ENCODE measurements at places on chromosomes 3 and 15.

GRCh38 chr3:43214616-43215015 lies 71.7 kb upstream of the SNRK start:
- DNase-seq = no peak

GRCh38 chr3:41508063-41508696 lies 308.9 kb downstream of the CTNNB1 start:
- DNase-seq = no peak

DNA sequence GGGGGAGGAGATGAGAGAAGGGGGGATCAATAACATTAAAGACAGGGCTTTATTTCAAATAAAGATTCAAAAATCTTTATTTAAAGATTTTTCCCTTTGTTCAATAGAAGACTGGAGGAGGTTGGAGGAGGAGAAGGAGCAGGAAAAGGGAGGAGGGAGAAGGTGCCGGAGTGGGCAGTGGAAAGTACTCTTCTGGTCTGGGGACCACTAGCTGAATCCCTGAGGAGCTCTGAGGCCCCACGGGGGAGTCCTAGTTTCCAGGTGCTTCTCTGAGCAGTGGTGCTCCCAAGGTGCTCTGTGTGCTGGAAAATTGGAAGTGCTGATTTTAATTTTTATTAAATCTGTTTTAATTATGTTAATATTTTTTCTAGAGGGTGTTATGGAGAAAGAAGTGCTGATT lies 19.4 kb upstream of the SEMA4B start:
- no peak for DNase-seq

DNA sequence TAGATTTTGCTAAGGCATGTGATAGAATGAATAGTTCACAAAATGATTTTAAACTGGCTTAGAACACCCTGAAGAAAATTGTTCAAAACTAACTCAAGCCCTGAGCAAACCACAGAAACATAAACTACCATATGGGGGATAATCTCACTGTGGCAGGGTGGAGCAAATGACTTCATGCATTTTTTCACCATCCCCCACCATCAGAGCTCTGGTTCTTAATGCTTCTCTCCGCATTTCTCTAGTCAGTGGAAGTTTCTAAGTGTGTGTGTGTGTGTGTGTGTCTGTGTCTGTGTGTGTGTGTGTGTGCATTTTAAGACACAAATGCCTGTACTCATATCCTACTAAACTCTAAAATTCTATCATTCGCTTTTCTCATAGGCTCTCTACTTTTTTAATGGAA lies 107.1 kb upstream of the PHLDB2 start:
- no peak for DNase-seq

DNA sequence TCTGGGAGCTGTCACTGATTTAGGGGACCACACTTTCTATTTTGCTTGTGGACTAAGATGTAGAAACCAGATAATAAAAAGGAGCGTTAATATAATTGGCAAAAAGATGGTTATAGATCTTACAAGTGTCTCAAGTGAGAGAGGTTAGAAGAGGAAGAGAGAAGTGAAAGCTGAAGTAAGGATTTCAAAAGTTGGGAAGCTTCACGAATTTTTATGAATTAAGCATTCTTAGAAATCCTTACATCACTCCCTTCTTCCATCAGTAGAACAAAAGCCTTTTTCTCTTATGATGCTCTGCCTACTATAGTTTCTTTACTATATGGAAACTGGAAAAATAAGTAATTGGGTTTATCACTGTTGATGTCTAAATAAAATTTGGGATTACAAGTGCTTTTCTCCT lies 146.5 kb downstream of the FNDC3B start:
- DNase-seq = no peak

GRCh38 chr3:32865383-32865782 lies 47.6 kb downstream of the TRIM71 start:
- DNase-seq = no peak

- DNase-seq = peak; percentile 75
These were observed 435 bp downstream of the SLC35G2 start for GRCh38 chr3:136819392-136819730.

- DNase-seq = peak; percentile 44
These were observed 50.1 kb downstream of the KBTBD8 start for GRCh38 chr3:67048067-67048714.

All from NCI-H1105 treated with DMSO at 0.1 percent for 48 hours (cell line).